Posterior vena cava (tissue), 2 donors: ENCODE measurements at places on chromosomes 11 and 22. TPM values are rescaled to one million over a fixed set of nuclear protein-coding genes. Genes with fewer than 3 reads are reported as not detected.

DNA sequence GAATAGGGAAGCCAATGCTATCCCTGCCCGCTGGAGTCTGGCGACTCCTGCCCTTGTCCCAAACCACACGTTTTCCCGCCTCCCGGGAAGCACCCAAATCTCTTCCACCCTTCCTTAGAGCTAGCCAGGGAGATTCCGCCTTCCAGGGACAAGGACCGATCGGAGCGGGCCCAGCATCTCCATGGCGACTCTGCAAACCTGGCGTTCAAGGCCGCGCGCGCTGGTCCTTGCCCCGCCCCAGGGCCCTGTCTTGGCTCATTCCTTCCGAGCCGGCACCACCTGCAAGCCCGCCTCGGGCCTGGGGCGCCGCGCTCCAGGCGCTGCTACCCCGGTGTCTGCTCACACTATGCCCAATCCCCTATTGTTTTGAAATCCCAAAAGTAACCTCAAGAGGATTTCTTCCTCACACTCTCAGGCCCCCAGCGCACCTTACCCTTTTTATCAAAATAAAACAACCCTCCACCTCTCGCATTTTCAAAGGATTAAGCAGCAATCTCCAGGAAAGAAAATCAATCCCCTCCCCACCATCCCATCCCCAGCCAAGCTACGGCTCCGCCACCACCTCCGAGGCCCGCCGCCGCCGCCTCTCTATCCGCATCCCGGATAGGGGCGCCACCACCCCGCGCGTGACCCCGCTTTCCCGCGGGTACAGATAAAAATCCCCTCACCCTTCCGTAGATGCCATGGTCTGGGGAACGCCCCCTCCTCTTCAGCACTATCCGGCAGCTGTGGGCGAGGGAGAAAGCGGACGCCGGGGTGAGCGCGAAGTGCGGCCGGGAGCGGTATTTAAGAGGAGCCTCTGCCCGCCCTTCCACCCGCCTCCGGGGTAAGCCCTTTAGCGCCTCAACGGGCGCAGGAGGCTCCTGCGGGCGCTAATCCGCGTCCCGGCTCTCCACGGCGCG lies 825 bp downstream of the SLC1A2 start:
- DNase-seq, result peak; percentile 79

DNA sequence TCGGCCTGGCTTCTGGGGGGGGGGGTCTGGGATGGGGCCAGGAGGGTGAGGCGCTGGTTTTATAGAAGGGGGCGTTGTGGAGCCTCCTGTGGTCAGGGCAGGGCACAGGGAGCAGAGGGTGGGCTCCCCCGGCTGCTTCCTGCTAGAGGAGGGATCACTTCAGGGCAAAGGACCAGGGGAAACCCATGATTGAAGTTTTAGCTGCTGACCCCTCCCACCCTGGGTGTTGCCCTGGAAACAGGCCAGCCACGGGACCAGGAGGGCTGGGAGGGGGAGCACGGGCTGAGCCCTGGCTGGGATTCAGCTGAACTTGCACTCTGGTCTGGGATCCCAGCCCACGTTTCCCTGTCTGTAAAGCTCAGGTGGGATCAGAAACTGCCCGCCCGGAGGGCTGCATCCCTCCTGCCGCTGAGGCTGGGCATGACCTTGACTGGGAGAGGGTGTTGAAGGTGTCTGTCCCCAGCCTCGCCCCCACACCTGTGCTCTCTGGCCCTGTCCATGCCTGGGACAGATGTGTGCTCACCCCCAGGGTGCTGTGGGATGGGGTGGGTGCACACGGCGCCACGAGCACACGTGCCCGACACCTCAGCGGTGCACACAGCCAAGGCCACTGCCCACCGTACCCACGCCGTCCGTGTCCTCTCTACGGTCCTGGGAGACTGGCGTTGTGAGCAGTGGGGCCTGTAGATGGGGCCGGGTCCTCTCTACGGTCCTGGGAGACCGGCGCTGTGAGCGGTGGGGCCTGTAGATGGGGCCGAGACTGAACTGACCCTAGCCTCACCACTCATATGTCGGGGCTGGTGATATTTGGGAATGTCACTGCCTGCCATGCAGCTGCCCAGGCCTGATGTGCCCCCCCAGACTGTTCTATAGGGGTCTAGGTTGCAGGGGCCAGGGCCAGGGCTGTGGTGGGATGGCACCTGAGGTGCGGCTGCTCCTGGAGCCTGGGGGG lies 2.3 kb downstream of the TSPAN4 start:
- peak; percentile 97 for DNase-seq

GRCh38 chr11:72970557-72971118 lies 156.4 kb downstream of the ATG16L2 start:
- DNase-seq, result no peak

GRCh38 chr11:125627236-125627910 lies 2.4 kb downstream of the CHEK1 start:
- DNase-seq, result no peak

- DNase-seq, result peak; percentile 53
Observed at GRCh38 chr22:31136711-31137110, 3.6 kb downstream of the PLA2G3 start.

DNA sequence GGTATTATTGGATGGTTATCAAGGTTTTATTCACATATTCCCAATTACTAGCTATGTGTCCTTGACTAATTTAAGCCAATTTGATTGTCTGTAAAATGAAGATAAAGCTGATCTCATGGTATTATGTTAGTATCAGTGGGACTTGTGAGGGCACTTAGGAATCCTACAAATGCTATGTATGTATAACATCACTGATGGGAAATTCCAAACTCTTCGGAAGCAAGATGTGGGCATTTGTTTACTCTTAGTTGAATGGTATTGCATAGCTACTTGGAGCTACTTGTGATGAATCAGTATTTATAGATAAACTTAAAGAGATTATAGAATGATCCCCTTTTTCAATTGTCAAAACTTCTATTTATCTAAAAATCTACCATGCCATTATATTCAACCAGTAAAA lies 239.9 kb downstream of the CNTN5 start:
- DNase-seq, result no peak

DNA sequence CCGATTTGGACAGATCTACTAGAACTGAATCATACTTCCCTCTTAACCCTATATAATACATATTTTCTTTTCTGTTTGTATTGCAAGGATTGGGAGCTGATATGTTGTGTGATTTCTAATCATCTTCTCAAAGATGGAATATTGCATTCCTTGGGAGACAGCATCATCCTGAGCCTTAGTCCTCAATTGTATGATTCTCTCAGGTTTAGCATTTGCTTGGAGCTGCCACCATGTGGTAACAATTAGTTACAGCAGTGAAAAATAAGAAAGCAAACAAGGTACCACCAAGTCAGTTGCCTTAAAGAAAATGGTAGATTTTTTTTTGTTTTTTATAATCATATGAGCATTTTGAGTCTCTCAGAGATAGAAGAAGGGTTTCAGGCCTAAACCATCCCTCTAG lies 11.9 kb downstream of the SNX19 start:
- no peak for DNase-seq

DNA sequence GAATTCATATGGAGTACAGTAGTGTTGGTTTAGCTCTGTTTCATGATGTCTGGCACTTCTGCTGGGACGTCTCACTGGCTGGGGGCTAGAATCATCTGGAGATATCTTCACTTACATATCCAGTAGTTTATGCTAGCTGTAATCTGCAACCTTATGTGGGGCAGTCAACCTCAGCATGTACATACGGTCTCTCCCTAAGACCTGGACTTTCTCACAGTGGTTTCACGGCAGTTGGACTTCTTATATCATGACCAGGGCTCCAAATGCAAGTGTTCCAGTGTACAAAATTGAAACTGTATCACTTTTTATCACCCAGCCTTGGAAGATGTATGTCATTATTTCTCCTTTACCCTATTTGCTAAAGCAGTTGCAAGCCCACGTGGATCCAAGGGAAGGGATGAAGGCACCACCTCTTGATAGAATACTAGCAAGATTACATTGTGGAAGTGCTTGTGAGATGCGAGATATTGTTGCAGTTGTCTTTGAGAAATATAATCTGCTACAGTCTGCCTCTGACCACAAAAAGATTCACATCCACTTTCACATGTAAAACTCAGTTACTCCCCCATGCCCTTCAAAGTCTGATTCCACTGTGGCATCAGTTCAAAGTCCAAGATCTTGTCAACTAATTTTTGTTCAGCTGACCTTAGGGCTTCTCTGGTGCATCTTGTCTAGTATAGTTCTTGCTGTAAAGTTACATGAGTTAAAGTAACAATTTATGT lies 316.6 kb upstream of the NCAM1 start:
- DNase-seq, result no peak

GRCh38 chr22:49390954-49391353 lies 436.7 kb downstream of the BRD1 start:
- DNase-seq, result no peak

DNA sequence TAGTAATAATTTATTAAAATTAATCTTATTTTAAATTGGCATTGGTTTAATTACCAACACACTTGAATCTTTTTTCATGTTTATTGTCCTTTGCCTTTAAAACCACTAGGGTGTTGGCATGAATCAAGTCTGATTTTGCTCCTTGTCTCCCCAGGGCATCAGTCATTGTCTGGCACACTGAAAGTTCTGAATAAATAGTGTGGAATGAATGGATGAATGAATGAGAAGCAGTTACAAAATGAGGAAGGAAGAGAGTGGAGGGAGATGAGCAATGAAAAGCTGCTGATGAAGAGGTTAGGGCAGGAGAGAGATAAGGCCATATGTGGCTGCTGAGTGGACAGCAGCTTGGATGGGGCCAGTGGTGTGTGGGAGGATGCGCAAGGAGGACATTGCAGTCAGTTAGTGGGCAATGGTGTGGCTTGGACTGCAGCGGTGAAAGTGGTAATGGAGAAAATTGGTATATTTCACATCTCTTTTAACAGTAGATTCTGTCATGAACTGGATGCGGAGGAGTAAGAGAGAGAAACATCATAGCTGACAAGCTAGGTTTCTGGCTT lies 132.0 kb downstream of the SPON1 start:
- DNase-seq, result no peak

DNA sequence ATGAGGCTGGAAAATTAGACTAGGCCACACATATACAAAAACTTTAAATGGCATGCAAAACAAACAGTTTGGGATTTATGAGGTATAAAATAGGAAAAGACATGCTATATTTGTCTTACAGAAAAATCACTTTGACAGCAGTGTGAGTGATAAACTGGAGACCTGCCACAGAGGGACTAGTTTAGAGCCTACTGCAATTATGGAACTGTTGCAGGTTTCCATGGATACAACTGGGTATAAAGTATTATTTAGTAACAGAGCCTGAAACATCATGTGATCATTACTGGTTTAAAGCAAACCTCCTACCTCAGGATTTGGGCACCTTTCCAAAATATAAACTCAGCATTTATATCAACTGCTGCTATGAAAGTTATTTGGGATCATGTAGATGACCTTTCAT lies 1032.5 kb downstream of the DLG2 start:
- DNase-seq, result no peak

DNA sequence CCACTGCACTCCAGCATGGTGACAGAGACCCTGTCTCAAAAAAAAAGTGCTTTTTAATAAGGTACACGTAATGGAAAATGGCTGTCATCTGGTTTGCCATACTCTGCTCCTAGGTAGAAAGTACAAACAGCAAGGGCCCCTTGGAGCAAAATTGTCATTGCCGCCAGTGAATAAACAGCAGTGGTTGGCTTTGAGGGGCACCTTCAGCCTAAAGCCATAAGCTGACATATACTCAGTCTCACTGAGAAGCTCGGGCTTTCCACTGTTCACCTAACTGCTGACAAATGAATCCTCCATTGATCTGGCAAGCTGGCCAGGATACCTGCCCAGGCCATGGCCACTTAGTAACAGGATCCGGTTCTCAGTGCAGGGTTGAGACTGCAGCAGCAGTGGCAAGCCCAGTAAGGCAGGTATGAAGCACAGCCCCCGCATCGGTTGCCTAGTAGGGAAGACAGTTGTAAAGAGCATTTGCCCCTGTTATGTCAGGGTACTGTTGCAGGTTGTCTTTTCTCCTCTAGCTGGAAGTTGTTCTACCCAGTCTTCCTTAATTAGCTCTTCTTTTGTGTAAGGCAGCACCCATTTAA lies 38.8 kb downstream of the MARK2 start:
- DNase-seq, result no peak

- DNase-seq, result no peak
Observed at GRCh38 chr11:60711276-60711675, 11.9 kb downstream of the MS4A8 start.

DNA sequence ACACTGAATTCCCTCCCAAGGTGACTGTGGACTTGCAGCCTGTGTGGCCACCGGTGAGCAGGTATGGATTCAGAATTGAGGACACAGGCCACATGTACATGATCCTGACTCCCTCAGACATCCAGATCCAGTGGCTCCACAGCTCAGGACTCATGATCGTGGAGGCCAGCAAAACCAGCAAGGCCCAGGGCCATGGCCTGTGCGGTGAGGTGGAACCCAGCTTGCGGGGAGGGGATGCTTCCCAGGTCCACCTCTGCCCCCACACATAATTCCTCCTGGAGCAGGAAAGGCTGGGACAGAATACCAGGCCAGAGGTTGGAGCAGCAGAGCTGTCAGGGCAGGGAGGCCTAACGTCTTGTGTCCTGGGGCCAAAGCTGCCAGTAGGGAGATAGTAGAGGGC lies 82.1 kb downstream of the OTOG start:
- no peak for DNase-seq

- no peak for DNase-seq
Observed at GRCh38 chr11:110349138-110349996, 53.0 kb upstream of the RDX start.

- DNase-seq, result peak; percentile 94
Observed at GRCh38 chr11:35138943-35139721, at the start of gene CD44. CD44 (plus strand) TSS chr11:35139171; CDS start chr11:35139304, 133 bp downstream.

- peak; percentile 43 for DNase-seq
Observed at GRCh38 chr22:49076300-49077035, 751.2 kb downstream of the BRD1 start.

GRCh38 chr22:38230108-38230825 lies 28.5 kb downstream of the MAFF start:
- no peak for DNase-seq

Gene LYVE1
- total RNA-seq, result 292 TPM

Gene LDHAL6A
- not detected for total RNA-seq

Gene PRG3
- not detected for total RNA-seq

Gene IL18BP
- total RNA-seq, result 13.0 TPM

Gene SELENOH
- 61.8 TPM for total RNA-seq

Gene CRYBB3
- total RNA-seq, result not detected

Gene SYTL2
- total RNA-seq, result 144 TPM

Gene NDUFA6
- 52.1 TPM for total RNA-seq

Gene CASP1
- total RNA-seq, result 16.3 TPM

Gene TM7SF2
- total RNA-seq, result 4.0 TPM

Gene YAP1
- 281 TPM for total RNA-seq

Gene NLRX1
- total RNA-seq, result 14.9 TPM
